ENCODE measurements at places on chromosomes 12 and 14. TPM values are rescaled to one million over a fixed set of nuclear protein-coding genes. Genes with fewer than 3 reads are reported as not detected.

GRCh38 chr12:131830335-131830913 lies 2.2 kb downstream of the MMP17 start:
- DNase-seq = peak; percentile 12
- H3K4me1 ChIP-seq = peaks cover 11% of the 10 kb centered on the region
- H3K36me3 ChIP-seq = no peaks in the 10 kb centered on the region
- H3K27ac ChIP-seq = no peak overlapping the region
- peaks cover 81% of the 10 kb centered on the region for H3K27me3 ChIP-seq
- peak overlapping the region; percentile 55 for H3K4me3 ChIP-seq

GRCh38 chr12:57342207-57342691 lies 88.6 kb downstream of the R3HDM2 start:
- H3K36me3 ChIP-seq = no peaks in the 10 kb centered on the region
- H3K27me3 ChIP-seq = no peaks in the 10 kb centered on the region
- no peak overlapping the region for H3K4me3 ChIP-seq
- no peaks in the 10 kb centered on the region for H3K4me1 ChIP-seq

DNA sequence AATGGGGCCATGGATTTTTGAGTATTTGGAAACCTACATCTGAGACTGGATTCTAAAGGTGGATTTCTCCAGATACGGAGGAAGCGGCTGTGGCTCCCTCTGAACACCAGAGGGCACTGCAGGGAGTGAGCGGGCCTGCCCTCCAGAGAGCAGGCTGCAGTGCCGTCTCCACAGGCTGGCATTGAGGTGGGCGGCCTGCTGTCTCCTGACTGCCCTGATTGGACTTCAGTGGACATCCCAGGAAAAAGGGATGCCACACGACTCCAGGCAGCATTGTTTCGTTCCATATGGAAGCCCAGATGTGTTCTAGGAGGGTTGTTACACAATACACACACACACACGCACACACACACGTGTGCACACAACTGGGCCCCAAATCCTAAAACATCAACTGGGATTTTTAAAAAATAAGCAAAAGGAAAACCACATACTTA lies 20.9 kb upstream of the ANO2 start:
- no peaks in the 10 kb centered on the region for H3K36me3 ChIP-seq
- no peak overlapping the region for H3K27ac ChIP-seq
- H3K27me3 ChIP-seq = no peaks in the 10 kb centered on the region
- no peak overlapping the region for H3K4me3 ChIP-seq

DNA sequence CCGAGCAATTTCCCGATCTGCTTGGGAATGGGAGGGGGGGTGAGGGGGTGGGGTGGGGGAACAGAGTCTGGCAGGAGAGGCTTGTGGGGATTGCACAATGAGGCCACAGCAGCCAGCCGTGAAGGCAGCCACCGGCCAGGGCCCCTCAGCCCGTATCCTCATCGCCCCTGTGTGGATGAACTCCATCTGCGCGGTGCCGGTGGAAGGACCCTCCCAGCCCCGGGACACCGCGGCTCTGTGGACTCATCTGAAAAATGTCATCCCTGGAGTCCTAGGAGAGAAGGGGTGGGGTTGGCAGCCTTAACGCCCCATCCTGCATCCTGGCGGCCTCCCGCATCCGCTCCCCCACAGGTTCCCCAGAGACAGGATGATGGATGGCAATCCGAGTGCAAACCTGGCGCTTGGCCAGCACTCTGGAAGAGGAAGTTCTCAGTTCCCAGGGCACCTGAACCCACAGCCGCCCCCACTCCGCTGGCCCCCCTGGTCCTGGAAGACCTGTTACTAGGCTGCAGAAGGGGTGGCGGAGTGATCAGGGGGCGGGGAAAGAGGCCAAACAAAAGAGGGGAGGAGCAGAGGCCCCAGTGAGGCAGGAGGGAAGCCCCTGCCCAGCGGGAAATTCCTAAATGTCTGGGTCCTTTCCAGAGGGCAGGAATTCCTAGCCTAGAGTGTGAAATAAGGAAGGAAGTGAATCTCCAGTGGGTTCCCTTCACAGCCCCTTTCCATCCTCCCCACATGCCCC lies 1.2 kb upstream of the TNFAIP2 start:
- no peak for DNase-seq
- H3K36me3 ChIP-seq = no peaks in the 10 kb centered on the region
- H3K27ac ChIP-seq = no peak overlapping the region
- no peaks in the 10 kb centered on the region for H3K27me3 ChIP-seq

DNA sequence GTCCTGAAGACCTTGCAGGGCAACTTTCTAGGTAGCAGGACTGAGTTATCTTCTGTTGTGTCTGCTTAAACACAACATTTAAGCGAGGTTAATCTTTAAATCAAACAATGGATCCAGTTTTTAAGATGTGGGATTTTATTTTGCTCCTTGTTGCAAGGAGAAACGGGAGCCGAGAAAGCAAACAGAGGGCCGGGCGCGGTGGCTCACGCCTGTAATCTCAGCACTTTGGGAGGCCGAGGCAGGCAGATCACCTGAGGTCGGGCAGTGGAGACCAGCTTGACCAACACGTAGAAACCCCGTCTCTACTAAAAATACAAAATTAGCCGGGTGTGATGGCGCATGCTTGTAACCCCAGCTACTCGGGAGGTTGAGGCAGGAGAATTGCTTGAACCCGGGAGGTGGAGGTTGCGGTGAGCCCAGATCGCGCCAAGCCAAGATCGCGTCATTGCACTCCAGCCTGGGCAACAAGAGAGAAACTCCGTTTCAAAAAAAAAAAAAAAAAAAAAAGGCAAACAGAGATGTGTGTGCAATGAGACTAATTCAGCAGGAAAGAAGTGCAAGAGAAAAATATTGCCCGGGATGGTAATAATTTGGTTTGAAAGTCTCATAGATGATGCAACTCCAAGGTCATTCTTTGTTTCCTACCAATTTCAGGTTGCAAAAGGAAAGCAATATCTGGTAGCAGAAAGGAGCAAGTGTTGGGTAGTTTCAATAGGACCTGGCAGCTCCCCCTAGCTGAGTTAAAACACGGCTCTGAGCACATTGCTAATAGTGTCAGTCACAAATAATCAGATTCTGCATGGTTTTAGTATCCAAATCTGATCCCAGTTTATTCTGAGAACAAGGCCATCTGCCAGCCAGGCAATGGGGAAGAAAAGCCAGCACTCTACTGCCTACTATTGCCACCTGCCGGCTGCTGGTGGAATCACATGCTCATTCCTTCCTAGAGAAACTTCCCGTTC lies 141.4 kb downstream of the PPM1H start:
- no peaks in the 10 kb centered on the region for H3K4me1 ChIP-seq
- no peaks in the 10 kb centered on the region for H3K36me3 ChIP-seq

- no peaks in the 10 kb centered on the region for H3K27me3 ChIP-seq
- no peak for DNase-seq
- no peak overlapping the region for H3K4me3 ChIP-seq
- H3K4me1 ChIP-seq = peaks cover 6% of the 10 kb centered on the region
- H3K27ac ChIP-seq = no peak overlapping the region
Observed at GRCh38 chr14:68594737-68595380, 198.0 kb downstream of the ZFP36L1 start.

- H3K27me3 ChIP-seq = no peaks in the 10 kb centered on the region
- H3K4me1 ChIP-seq = no peaks in the 10 kb centered on the region
- no peak overlapping the region for H3K27ac ChIP-seq
- H3K36me3 ChIP-seq = no peaks in the 10 kb centered on the region
Observed at GRCh38 chr12:133251732-133252131, 16.1 kb upstream of the ANHX start.

DNA sequence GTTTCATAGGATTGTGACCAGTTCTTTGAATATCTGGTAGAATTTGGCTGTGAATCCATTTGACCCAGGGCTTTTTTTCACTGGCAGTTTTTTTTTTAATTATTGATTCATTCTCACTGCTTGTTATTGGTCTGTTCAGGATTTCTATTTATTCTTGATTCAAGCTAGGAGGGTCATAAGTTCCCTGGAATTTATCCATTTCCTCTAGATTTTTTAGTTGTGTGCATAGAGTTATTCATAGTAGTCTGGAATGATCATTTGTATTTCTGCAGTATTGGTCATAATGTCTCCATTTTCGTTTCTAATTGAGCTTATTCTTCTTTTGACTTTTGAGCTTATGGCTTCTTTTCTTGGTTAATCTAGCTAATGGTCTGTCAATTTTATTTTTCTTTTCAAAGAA lies 291.6 kb downstream of the AKAP6 start:
- H3K4me3 ChIP-seq = no peak overlapping the region
- no peaks in the 10 kb centered on the region for H3K27me3 ChIP-seq
- H3K36me3 ChIP-seq = no peaks in the 10 kb centered on the region
- DNase-seq = no peak
- H3K27ac ChIP-seq = no peak overlapping the region

AICDA gene
- 0.10 TPM for total RNA-seq

DDX24 gene
- 444 TPM for total RNA-seq

SYT1 gene
- total RNA-seq = not detected

NUAK1 gene
- total RNA-seq = 0.25 TPM

MYH6 gene
- total RNA-seq = not detected

AQP6 gene
- total RNA-seq = not detected

ARPC3 gene
- 204 TPM for total RNA-seq

Measured in T-cell (primary cell).